Body of pancreas (tissue), 4 donors: ENCODE measurements at places on chromosomes 4 and X.

DNA sequence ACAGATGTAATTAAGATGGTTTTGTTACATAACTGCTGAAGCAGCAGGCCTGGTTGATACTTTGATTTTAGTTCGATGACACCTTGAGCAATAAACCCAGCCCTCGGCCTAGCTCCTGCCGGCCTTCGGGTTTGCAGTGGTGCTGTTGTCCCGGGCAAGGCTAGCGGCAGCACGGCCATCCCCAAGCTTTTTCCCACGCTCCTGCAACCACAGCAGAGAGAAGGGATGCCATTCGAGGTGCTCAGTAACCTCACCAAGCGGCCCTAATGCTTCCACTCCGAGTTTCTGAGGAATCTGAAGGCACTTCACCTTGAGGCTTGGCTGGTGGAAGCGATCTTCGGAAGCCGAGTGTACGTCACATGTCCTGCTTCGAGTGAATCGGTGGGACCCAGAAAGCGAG, 182.1 kb downstream of the NAF1 start:
- DNase-seq: no peak

DNA sequence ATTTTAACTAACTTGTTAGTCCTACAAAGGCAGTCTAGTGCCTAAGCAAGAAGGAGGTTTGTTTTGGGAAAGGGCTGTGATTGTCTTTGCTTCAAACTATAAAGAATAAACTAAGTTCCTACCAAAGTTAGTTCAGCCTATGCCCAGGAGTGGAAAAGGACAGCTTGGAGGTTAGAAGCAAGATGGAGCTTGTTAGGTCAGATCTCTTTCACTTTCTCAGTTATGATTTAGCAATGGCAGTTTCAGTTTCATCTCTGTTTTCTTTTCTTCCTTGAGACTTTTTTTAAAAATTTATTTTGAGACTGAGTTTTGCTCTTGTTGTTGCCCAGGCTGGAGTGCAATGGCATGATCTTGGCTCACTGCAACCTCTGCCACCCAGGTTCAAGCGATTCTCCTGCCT, 82.9 kb upstream of the NLGN4X start:
- no peak for DNase-seq

DNA sequence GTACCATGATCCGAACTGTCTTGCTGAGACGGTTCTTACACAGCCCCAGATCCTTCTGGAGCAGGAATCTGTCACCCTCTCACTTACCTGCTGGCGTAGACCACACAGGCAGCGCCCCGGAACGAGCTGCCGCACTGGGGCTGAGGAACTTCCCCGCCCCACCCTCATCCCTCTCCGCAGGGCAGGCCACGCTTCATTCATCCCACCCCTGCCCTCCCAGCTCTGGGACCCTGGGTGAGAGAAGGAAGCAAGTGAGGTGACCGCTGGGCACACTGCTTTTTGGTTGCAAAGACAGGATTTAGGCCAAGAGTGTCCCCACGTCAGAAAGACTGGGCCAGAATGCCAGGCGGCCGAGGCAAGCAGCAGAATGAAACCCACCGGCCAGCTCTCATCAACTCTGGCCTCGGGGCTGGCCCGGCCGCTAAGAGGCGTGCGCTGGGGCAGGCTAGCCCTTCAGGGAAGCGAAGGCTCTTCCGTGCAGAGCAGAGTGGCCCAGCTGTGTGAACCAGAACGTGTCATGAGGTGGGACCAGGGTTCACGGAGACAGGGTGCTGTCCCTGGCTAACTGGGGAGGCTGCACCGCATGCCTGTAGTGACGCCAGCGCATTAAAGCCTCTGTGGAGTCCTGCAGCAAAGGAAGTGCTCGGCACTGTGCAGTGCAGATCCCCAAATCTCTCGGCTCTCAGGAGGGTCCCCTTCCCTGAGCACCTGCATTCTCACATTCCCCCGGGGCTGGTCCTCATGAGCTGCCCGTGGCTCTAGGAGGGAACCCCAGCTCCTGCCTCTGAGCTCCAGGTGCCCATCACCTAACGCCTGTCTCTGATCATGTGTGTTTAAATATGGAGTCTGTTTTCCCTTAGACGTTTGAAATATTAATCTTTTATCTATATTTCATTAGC, 6.4 kb downstream of the LRPAP1 start:
- DNase-seq: no peak

- peak; percentile 56 for DNase-seq
Observed at GRCh38 chr4:88672987-88673386, 24.6 kb downstream of the NAP1L5 start.

DNA sequence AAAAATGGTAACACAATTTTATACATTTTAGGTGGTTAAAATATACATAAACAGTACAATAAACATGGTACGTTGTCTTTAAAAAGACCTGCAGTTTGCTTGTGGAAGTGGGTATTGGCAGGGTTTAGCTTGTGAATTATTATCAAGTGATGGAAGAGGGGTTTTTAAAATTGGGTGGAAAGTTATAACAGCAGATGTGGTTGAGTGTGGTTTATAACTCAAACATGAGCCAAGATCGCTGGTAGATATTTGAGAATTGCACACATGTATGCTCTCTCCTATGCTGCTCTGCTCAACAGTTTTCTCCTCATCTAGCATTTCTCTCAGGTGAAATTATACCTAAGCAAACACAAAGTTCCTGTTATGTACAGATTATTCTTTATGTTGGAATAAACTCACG, 14.0 kb downstream of the EPGN start:
- no peak for DNase-seq

DNA sequence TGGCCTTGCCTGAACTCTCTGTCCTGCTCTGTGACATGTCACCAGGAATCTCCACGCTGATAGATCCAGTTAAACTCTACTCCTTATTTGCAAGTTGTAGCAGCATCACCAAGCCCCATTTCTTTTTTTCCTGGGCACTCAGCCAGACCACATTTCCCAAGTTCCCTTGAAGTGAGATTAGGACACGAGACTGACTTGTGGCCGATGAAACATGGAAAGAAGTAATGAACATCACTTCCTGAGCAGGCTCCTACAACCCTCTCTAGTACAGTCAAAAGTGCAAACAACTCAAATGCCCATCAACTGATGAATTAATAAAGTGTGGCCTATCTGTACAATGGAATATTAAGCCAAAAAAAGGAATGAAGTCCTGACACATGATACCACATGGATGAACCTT, 74.6 kb downstream of the MAP3K15 start:
- peak; percentile 4 for DNase-seq

DNA sequence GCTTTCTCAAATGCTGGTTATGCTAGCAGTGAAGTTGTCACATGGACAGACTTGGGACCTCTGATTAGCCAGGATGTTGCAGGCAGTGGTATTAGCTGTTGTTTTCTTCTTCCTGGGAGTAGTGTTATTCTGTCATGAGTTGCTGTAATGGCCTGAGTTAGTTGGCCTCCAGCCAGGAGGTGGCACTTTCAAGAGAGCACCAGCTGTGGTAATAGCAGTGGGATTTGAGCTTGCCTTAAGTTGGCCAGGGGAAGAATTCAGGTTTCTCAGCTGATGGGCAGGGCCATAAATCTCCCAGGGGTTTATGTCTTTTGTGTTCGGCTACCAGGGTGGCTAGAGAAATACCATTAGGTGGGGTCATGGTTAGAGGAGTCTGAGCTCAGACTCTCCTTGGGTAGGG, 132.6 kb downstream of the GLUD2 start:
- DNase-seq: peak; percentile 17

DNA sequence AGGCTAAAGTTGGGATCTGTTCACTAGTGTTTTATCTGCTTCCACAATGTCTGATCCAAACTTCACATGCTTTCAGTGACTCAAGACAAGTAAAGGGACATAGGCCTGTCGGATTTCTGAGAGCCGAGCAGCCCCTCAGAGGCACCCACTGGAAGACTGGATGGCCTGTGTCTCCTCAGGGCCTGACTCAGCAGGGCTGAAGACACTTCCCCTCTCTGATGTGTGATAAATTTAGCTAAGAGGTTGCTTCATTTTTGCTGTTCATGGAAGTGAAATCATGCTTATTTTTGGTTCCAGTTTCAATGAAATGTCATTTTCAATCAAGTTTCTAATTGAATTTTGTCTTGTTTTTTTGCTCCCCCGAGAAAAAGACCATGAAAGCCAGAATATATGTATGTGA, 93.7 kb downstream of the MXRA5 start:
- peak; percentile 3 for DNase-seq

GRCh38 chr4:150366487-150366999, 215.4 kb upstream of the MAB21L2 start:
- DNase-seq: no peak

DNA sequence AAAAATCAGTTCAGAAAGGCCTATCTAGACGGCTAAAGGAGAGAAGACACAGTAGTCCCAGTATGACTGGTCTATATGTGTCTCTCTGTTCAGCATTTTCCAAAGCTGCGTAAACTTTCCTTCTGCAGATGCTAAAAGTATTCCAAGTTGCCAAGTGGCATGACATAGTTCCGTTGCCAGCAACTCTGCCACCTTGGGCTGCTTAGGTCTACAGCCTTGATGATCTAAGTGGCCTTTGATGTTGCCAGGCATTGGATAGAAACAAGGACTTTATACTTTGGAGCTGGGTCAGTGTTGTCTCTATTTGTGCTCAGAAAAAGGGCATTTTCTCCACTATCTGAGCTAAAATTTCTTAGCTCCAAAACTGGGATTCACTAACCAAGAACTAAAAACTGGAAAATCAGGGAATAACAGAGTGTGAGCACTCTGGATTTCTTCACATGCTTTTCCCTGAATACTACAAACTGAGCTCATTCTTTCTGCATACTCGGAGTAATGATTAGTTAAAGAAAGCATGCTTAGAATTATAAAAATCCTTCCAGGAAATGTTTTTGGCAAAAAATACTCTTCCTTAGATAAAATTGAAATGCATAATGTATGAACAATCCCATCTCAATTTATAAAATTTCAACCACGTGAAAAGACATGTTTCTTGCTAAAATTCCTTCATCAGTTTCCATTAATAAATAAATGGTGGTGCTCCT, 191.4 kb downstream of the ADAMTS3 start:
- DNase-seq: no peak

DNA sequence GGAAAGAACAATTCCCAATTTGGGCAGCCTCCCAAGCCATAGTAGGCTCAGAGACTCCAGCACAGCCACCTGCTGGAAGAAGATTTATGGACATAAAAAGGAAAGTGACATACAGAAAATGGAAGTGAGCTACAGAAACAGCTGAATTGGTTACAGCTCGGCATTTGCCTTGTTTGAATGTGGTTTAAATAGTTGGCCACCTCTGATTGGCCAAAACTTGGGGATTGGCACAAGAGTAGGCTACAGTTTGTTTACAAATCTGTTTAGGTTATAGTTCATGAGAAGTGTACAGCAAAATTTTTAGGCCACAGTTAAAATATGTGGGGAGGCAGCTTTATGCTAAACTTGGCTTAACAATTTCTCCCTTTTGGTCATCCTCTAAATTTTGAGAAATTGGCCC, 150.4 kb downstream of the MAGEC1 start:
- no peak for DNase-seq

- no peak for DNase-seq
Observed at GRCh38 chr4:48746608-48747362, 33.3 kb downstream of the FRYL start.

GRCh38 chr4:186297013-186297645, 31.1 kb downstream of the F11 start:
- DNase-seq: no peak

- no peak for DNase-seq
Observed at GRCh38 chr4:72791054-72791453, 222.0 kb upstream of the ADAMTS3 start.

GRCh38 chrX:111041018-111041462, 55.0 kb upstream of the PAK3 start:
- no peak for DNase-seq

DNA sequence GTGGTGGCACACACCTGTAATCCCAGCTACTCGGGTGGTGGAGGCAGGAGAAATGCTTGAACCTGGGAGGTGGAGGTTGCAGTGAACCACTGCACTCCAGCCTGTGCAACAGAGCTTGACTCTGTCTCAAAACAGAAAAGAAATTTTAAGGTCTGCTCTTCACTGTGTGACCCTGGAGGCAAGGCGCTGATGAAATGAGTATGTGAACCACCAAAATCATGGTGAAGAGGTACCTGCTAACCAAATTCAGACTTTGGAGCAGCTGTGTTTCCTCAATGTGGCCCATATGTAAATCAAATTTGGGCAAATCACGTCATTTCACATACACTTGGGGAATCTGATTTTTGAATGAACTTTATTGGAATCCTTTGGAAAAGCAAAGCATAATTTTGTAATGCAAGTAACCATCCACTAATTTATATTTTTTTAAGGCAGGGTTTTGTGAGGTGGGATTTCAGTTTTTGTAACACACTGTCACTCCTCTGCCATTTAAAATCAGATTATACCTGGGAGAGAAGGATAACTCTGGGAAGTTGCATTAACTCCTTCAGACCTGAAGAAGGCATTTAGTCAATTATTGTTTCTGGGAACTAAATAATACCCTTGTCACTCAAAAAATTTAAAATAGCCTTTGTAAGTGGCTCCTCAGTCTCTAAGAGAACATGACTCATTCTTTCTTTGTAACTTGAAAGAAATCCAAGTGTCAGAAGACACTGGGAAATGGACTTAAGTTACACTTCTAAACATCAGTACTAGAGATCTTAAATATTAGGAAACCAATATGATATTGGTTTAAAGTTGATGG, 24.0 kb downstream of the DOCK11 start:
- no peak for DNase-seq

- no peak for DNase-seq
Observed at GRCh38 chr4:101283434-101283833, 63.9 kb downstream of the PPP3CA start.

GRCh38 chr4:118787844-118788380, 48.0 kb downstream of the SEC24D start:
- DNase-seq: no peak

- no peak for DNase-seq
Observed at GRCh38 chr4:62366939-62367338, 1166.8 kb downstream of the ADGRL3 start.

DNA sequence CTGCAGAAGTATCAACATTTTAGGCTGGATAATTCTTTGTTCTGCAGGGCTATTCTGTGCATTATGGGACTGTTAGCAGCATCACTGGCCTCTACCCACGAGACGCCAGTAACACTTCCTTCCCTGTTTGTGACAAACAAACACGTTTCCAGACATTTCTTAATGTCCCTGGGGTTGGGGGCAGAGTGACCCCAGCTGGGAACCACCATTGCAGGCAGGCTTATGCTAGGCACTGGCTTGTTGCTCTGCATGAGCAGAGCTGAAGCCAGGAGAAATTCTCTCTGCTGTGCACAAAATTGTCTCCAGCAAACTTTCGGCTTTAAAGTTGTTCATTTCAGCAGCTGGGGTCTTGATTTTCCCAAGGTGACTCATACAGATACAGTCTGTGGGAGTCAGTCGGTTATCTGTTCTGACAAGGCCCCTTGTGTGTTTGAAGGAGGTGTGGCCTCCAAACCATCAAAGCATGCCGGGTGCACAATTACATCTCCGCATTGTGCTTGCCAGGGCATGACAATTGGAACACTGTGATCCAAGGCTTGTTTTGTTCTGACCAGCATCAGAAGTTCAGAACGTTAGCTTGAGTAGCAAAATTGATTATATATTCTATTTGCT, 156.4 kb upstream of the BOD1L1 start:
- DNase-seq: no peak
